Occipital lobe (tissue), 3 donors: ENCODE measurements at places on chromosomes 7 and 10. TPM values are rescaled to one million over a fixed set of nuclear protein-coding genes. Genes with fewer than 3 reads are reported as not detected.
A peak's percentile ranks its signal among the peaks of the same experiment; 100 is the strongest.

GRCh38 chr7:2523941-2524807, 4.6 kb downstream of the LFNG start:
- peak; percentile 80 for DNase-seq

- DNase-seq = no peak
These were observed 10.3 kb downstream of the PNPLA8 start for GRCh38 chr7:108515630-108516029.

CALY gene
- total RNA-seq = 4.7 TPM

RNF148 gene
- total RNA-seq = 0.78 TPM

DNA sequence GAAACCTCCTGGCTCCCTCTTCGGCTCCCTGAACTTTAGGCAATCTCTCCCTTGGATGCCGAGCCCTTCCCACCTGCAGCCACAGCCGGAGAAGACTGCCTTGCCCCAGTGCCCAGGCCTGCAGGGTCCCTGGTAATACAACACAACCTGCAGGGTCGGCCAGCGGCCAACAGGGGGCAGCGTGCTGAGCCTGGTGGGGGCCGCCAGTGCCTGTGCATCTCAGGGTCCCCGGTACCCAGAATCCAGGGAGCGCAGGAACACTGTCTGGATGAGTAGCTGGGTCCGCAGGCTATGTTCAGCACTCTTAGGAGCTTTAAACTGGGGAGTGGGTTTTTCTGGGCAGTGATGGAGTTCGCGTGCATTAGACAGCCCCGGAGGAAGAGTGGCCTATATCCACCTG, 17.5 kb upstream of the C10orf71 start:
- DNase-seq = no peak

DNA sequence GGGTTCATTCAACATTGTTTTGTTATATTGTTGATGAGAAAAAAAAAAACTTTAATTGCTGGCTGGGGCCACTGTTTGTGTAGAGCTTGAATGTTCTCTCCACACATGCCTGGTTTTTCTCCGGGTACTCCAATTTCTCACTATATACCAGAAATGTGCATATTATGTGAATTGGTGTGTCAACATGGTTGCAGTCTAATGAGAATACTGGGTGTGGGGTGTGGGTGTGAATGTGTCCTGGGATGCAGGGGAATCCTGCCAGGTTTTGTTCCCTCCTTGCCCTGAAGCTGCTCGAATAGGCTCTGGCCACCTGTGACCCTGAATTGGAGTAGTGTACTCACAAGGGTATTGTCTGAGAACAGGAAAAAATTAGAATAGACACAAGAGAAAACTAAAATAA, 81.4 kb downstream of the VIM start:
- DNase-seq = no peak

GRCh38 chr7:138500892-138501291, 40.8 kb downstream of the TRIM24 start:
- no peak for DNase-seq

RBP3 gene
- not detected for total RNA-seq

DNA sequence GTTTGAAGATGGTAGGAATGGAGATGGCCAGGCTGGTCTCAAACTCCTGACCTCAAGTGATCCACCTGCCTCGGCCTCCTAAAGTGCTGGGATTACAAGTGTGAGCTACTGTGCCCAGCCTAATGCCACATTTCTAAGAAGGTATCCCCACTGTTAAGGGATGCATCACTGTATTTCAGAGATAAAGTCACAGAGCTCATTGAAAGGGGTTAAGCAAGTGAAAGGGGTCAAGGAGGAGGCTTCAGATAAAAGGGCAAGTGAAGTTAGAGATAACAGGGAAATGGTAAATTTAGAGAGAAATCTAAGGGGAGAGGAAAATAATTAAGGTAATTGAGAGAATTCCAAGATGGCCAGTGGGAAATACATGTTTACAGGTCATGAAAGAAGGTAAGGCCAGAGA, 93.0 kb upstream of the SP4 start:
- DNase-seq = no peak

DNA sequence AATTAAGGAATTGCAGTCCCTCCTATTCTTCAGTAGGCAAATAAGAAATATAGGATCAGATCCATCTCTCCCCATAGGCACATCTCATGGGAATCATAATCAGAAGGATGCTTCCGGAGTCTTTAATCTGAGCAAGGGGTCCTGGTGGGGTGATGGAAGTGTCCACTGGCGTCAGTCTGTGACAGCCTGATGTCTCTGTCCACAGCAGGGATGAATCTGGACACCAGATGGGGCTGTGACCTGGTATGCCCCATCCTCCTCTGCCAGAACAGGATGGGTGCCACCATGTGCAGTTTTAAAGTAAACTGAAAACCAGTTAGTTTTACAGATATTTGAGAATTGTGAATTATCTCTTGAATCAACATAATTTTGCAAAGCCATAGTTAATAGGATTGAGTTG, 148.7 kb downstream of the C1GALT1 start:
- DNase-seq = no peak

STEAP4 gene
- 0.16 TPM for total RNA-seq

DNA sequence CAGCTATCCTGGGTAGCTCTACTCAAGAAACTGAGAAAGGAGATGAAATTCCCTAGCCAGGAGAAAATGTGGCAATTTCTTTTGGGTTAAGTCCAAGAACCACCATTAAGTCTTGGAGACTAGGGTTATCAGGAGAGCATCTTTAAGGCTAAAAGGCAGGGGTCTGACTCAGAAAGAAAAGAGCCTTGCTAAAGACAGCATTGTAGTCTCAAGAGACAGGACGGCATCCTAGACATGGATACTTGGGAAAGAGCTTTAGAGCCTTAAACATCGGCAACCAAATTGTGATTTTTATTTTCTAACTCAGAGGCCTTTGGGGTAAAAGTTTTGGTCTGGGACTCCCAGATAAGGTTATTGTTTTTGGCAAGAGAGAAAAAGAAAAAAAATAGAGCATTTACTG, 83.1 kb downstream of the FAS start:
- no peak for DNase-seq

GRCh38 chr7:132542895-132543294, 33.4 kb downstream of the PLXNA4 start:
- no peak for DNase-seq

LEP gene
- not detected for total RNA-seq

TMEM273 gene
- total RNA-seq = 1.7 TPM

DNA sequence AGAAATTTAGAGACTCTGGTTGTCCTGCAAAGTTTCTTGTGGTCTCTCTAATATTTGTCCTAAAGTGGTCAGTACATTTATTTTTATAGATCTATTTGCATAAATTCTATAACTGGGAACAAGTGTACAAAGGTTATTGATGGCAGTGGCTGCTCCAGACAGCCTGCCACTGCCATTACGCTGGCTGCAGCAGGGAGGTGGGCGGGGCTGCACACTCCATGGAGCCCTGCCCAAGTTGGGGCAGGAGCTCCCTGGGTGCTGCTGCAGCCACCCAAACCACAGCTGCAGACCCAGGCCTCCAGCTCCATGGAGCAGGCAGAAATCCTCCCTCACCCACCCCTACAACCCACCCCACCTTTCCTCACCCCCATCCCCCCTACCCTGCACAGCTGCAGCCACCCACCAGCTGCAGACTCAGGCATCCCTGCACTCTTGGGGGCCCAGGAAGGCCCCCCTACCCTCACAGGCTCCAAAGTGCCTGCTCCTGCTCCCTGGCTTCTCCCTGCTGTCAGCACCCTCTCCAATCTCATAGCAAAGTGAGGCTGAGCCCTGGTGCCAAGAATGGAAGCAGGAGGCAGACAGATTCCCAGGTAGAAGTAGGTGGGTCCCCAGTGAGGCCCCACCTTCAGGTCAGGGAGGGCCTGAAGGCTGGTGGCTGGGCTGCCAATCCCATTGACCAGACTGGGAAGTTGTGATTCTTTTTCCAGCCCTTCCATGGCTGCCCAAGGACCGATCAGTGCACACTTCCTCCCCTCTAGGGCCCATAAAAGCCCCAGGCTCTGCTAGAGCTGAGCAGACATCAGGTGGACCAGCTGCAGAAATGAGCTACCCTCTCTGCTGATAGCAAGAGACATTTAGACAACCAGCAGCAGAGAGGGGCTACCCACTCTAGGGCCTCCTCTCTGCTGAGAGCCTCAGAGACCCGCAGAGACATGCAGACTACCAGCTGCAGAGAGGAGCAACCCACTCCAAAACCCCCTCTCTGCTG, 4.8 kb upstream of the CYP3A43 start:
- no peak for DNase-seq

- DNase-seq = no peak
These were observed 754.8 kb downstream of the KCNMA1 start for GRCh38 chr10:76882796-76883195.

DNA sequence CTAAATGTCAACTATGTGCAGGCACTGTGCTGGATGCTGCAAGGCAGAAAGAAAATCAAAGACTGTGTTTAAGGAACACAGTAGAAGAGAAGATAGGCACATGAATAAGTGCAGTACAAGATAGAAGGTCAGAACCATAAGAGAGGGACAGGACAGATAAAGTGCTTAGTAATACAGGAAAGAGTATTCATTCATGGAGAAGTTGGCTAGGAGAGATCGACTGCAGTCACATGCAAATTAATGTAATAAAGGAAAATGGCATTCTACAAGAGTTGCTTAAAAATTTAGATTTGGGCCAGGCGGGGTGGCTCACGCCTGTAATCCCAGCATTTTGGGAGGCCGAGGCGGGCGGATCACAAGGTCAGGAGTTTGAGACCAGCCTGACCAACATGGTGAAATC, 24.8 kb downstream of the KIF5B start:
- no peak for DNase-seq

GIMAP8 gene
- 2.8 TPM for total RNA-seq

PRLHR gene
- total RNA-seq = 4.1 TPM

DNA sequence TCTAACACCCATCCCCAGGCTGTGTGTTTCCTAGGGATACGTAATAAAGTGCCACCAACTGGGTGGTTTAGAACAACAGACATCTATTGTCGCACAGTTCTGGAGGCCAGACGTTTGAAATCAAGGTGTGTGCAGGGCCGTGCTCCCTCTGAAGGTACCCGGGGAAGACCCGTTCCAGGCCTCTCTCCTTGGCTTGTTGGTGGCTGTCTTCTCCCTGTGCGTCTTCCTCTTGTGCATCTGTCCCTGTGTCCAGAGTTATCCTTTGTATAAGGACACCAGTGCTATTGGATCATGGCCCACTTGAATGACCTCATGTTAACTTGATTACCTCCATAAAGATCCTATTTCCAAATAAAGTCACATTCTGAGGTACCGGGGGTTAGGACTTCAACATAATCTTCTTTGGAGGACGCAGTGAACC, 15.6 kb downstream of the GRK5 start:
- DNase-seq = no peak
